Choroid plexus epithelial cell (primary cell): ENCODE measurements at places on chromosomes 12 and 14.

DNA sequence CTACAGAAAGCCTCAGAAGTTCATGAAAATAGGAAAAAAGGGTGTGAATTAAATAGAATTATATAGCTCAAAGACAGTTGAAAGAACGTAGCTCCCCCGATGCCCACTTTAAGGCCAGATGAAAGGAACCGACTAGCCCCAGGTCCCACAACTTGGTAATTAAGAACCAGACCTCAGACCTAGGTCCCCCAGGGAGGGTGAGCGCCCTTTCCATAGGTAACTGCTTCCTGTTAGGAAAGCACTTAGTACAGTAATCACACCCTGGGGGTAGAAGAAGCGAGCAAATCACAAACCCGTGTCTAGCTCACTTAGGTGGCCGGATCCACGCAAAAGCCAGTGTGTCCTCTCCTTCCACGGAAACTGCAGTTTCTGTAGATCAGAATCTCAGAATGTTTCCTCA, 77.1 kb downstream of the PLXNC1 start:
- no peak for DNase-seq

DNA sequence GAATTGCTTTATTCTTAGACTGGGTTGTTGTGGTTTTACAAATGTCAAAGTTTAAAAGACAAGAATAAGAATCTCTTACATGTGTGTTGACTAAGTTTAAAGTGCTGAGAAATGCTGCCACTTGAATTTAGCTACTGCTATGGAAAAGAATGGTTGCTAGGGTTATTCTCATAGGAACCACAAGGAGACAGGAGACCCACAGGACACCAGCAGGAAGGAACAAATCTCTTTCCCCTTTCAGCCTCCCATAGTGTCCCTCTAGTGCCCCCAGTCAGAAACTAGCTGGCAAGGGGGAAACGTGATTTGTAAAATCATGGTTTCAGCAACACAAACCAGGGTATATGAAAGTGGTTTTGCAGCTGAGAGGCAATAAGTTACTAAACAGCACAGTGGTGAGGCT, 102.7 kb downstream of the ST8SIA1 start:
- peak; percentile 4 for DNase-seq

DNA sequence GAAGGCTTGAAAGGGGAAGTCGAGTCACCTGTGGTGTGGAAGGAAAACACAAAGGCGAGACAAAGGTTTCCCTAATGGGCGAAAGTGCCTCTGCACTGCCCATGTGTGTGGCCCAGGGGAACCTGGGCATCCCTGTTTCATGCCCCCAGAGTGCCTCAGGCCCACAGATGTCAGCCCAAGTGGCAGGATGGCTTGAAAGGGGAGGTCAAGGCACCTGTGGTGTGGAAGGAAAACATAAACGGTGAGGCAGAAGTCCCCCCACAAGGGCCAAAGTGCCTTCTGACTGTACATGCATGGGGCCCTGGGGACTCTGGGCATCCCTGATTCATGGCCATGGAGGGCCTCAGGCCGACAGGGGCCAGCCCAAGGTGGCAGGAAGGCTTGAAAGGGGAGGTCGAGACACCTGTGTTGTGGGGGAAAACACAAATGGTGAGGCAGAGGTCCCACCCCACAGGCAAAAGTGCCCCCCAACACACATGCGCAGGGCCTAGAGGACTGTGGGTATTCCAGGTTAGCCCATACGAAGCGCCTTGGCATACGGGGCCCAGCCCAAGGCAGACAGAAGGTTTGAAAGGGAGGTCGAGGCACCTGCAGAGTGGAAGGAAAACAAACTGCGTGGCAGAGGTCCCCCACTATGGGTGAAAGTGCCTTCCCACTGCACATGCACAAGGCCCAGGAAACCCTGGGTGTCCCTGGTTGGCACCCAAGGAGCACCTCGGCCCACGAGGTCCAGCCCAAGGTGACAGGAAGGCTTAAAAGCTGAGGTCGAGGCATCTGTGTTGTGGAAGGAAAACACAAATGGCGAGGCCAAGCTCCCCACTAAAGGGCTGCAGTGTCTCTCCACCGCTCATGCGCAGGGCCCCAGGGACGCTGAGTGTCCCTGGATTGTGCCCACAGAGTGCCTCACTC, 382.3 kb downstream of the ALG10 start:
- DNase-seq, result no peak

DNA sequence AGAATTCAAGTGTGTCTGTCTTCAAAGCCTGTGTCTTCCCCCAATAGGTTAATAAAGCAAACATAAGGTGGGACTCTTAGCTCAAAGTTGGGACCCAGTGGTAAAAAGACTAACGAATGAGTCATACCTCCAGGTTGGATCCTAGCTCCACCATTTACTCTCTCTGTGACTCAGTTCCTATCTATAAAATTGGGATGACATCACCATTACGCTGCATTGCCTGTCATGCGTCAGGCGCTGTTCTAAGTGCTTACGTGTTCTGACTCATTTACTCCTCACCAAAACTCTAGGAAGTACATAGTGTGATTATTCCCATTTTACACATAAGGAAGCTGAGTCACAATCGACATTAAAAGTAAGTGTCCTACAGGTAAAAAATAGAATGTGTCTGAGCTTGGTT, 915.8 kb downstream of the VRK1 start:
- DNase-seq, result no peak

DNA sequence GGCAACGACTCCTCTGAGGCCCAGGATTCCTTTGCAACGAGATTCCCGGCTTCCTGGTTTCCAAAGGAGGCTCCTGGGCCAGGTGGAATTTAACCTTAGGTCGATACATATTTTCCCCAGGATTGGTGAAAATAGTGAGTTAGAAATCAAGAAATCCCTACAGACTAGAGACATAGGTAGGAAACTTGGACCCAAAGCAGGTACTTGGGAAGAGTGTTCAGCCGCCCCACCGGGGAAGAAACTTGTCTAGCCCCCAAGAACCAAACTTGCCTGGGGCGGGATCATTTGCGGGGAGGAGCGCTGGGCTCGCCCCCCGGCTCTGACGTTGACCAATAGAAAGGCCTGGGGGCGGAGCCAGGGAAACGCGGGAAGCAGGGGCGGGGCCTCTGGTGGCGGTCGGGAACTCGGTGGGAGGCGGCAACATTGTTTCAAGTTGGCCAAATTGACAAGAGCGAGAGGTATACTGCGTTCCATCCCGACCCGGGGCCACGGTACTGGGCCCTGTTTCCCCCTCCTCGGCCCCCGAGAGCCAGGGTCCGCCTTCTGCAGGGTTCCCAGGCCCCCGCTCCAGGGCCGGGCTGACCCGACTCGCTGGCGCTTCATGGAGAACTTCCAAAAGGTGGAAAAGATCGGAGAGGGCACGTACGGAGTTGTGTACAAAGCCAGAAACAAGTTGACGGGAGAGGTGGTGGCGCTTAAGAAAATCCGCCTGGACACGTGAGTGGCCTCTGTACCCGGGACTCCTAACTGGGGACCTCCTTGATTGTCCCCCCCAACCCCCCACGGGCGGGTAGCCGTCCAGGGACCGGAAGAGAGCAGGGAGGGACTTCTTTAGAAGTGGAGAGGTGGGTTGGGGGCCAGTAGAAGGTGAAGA, at the start of gene CDK2:
TSS of gene CDK2 (plus strand) at position 423 of the 874 bp plus-strand sequence. CDS start at position 602, 179 bp downstream.
- DNase-seq, result peak; percentile 71

DNA sequence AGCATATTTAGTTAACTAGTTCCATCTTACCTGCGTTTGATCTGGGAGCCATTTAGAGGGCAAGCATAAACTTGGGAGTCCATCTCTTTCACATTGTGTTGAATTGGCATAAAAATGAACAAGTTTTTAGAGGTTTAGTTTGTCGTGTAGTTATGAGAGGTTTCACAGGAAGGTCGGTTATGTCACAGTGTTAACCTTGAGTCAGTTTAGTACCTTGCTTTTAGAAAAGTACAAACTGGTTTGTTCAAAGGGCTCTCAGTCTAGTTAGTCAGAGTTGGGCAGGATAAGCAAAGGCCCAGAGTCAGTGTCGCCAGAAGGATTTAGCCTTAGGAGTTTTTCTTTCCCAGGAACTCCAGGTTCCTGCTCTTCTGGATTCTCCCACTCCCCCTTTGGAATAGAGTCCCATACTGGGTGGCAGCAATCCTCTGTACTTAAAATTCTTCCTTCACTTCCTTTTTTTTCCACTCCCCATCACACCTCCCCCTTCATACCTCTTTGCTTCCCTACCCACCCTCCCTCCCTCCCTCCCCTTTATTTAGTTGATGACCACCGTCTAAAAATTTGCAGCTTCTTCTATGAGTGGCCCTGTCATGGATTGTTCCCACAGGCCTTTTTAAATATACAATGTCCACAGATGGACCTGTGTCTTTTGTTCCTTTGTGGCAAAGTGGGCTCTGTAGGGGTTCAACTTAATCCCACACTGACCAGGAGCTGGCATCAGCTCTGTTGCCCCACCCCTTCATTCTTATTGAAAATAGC, 12.1 kb downstream of the PCBP2 start:
- DNase-seq, result no peak

GRCh38 chr12:11695321-11695720, 45.8 kb downstream of the ETV6 start:
- no peak for DNase-seq

DNA sequence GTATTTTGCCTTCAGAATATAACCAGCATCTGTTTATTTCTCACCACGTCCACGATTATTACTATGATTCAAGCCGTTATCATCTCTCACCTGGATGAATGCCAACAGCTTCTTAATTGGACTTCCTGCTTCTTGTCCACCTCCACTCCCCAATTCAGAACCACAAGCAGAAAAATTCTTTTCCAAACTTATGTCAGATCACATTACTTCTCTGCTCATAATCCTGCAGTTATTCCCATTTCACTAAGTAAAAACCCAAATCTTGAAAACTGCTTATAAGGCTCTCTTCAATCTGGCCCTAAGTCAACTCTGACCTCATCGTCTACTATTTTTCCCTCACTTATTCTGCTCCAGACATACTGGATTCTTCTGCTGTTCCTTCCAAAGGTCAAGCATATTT, 2.0 kb downstream of the CRY1 start:
- peak; percentile 53 for DNase-seq

DNA sequence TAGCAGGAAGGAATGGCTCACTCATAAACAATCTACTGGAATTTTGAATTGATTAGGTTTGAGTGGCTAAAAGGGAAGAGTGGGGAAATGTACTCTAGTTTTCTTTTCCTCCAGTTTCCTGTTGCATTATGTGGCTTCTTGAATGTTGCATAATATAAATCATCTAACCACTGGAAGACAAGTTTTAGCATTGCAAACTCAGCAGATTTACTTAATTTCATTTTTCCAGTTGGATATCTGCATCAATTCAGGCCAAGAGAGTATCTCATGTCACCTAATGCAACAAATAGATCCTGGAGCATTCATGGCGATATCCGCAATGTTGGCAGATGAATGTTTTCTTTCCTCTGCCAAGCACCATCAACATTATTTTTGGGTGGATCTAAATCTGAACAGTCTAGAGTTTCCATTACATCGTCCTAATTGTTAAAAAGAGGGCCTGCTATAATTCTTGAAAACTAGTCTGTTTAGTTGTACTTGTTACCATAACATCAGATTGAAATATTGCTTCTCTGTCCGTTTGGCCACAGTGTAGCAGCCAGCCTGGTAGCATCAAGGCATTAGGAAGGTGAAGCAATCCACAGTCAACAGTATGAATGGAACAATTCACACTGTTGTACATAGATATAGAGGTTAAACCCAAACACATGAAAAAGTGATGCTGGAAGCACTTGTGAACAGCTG, 544.2 kb downstream of the ETNK1 start:
- no peak for DNase-seq

- DNase-seq, result peak; percentile 45
Measured at GRCh38 chr12:48817873-48818830, at the start of gene CACNB3. Gene CACNB3 (plus strand): TSS chr12:48818496. CDS start chr12:48818930, 434 bp downstream.

- peak; percentile 53 for DNase-seq
Measured at GRCh38 chr14:59018978-59019377, 169.5 kb upstream of the DAAM1 start.

DNA sequence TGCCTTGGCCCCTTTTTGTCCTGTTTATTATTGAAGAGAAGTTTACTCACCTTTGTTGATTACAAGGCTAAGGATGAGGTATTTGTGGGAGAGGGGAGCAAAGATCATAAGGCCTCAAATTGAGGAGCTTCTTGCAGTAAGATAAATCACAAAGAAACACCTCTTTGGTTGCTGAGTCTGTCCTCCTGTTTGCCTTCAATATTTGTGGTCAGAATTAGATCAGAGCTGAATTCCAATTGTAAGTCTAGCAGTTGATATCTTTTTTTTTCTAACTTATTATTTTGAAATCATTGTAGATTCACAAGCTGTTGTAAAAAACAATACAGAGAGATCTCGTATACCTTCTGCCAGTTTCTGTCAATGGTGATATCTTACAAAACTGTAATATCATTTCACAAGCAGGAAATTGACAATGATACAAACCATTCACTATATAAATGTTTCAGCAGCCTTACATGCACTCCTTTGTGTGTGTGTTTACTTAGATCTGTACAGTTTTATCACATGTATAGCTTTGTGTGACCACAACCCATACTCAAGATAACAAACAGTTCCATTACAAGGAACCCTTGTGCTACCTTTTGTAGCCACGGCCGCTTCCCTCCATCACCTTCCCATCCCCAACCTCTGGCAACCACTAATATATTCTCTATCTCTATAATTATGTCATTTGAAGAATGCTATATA, 97.4 kb downstream of the KICS2 start:
- DNase-seq, result peak; percentile 72

DNA sequence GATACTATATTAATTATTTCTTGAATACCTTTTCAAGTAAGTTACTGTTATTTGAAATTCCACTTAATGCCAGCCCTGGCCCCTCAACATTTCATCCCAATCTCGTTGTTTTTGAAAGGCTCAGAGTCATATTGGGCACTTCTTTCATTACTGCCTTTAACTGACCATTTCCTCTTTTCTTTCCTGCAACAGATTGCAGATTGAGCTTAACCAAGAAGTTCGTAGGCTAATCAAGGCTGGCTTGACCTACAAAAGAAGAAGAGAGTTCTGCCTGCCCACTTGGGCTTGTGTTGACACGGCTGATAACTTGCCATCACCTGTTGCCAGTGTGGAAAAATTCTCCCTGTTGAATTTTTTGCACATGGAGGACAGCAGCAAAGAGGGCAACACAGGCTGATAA, 91.0 kb downstream of the FLRT2 start:
- no peak for DNase-seq

GRCh38 chr12:126760092-126760491, 1506.9 kb upstream of the TMEM132C start:
- DNase-seq, result no peak

GRCh38 chr12:53290661-53291060, 4.7 kb upstream of the PFDN5 start:
- DNase-seq, result peak; percentile 38

GRCh38 chr14:74627076-74627475, 15.0 kb upstream of the LTBP2 start:
- no peak for DNase-seq
